ENCODE measurements at places on chromosomes 4 and X. TPM values are rescaled to one million over a fixed set of nuclear protein-coding genes. Genes with fewer than 3 reads are reported as not detected.
A peak's percentile ranks its signal among the peaks of the same experiment; 100 is the strongest.

The UNC5C gene
- total RNA-seq, result 3.1 TPM

The ARL9 gene
- total RNA-seq, result 0.19 TPM

The PRICKLE3 gene
- total RNA-seq, result 11.6 TPM

The PAGE5 gene
- total RNA-seq, result not detected

The RTL3 gene
- total RNA-seq, result not detected

The SPP1 gene
- total RNA-seq, result 5,484 TPM

The AFM gene
- not detected for total RNA-seq

The BMPR1B gene
- 4.1 TPM for total RNA-seq

The RIBC1 gene
- 2.5 TPM for total RNA-seq

The MSN gene
- 391 TPM for total RNA-seq

The PNMA3 gene
- total RNA-seq, result 1.7 TPM

The RHOXF2B gene
- not detected for total RNA-seq

The CLOCK gene
- total RNA-seq, result 28.9 TPM

The TXLNG gene
- 12.3 TPM for total RNA-seq

The HTATSF1 gene
- 36.8 TPM for total RNA-seq

The SHOX gene
- not detected for total RNA-seq

GRCh38 chrX:125710403-125711062 is 390.9 kb downstream of the TEX13C start:
- DNase-seq, result no peak

DNA sequence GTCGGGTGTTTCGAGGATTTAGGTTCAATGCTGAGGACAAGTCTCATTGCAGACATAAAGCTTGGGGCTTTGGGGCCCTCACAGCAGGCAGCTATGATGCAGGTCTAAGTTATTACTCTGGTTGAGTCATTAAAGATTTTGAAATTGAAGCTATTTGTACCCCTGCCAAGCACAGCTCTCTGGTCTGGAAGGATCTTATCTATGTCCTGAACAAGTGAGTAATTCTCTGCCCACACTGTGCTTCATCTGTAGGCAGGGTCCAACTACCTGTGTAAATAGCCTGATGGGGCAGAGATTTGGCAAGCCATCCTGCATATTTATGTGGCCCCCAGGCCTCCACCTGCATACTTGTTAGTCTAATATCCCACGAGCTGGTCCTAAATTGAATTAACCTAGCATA is 41.4 kb upstream of the MAGEA4 start:
- DNase-seq, result no peak

DNA sequence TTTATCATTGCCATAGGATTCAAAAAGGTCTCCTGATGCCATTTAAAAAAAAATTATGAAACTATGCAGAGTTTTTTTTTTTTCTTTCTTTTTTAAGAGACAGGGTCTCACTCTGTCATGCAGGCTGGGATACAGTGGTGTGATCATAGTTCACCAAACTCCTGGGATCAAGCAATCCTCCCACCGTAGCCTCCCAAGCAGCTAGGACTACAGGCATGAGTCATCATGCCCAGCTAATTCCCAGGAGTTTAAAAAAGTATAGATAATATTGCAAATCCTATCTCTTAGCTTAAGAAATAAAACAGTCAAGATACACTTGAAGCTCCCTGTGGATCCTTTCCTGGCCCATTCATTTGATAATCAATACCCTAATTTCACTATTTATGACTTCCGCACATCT is 58.6 kb upstream of the PRSS48 start:
- no peak for DNase-seq

DNA sequence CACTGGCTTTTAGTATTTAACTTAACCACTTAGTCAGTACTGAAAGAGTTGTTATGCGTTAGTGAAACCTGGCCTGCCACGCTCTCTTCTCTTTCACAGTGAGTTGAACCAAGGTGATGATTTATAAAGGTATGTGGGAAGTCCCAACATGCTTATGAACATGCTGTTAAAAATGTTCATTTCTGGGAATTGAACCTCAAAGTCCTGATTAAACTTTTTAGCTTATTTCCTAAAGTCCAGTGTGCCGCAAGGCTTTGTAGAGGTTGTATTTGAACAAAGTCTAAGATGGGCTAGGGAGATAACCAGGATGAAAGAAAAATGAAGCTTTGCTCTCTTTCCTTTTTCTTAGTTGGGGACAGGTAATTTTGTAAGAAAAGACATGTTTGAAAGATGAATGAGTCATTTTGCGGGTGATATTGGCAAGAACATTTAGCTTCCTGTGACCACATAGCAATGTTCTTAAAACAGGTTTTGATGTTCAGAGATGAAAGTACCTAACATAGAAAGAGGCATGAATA is 270.3 kb downstream of the DTHD1 start:
- no peak for DNase-seq

- DNase-seq, result no peak
Observed at GRCh38 chrX:135489542-135489941, 30.9 kb upstream of the INTS6L start.

- DNase-seq, result peak; percentile 24
Observed at GRCh38 chr4:6125103-6125651, 75.2 kb downstream of the JAKMIP1 start.

- no peak for DNase-seq
Observed at GRCh38 chrX:69024161-69024736, 141.0 kb downstream of the PJA1 start.

- DNase-seq, result peak; percentile 28
Observed at GRCh38 chr4:38868059-38868960, 704 bp downstream of the FAM114A1 start.

- no peak for DNase-seq
Observed at GRCh38 chr4:17846266-17846665, 35.5 kb downstream of the NCAPG start.

DNA sequence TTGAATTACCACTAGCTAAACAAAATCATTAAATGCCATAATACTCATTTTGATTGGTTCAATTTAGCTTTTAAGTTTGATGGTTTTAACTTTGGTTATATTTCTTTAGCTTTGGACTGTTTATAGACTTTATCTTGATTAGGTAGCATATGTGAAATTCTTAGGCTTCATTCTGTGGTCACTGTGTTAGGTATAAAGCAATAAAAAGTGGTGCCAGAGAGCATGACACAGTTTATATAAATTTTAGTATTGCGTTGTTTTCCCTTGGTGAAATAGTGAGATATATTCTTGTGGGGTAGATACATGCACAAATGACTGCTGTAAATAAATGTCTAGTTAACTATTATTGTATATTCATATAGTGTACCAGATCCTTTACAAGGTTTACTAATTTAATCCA is 474.2 kb upstream of the GRID2 start:
- DNase-seq, result no peak

DNA sequence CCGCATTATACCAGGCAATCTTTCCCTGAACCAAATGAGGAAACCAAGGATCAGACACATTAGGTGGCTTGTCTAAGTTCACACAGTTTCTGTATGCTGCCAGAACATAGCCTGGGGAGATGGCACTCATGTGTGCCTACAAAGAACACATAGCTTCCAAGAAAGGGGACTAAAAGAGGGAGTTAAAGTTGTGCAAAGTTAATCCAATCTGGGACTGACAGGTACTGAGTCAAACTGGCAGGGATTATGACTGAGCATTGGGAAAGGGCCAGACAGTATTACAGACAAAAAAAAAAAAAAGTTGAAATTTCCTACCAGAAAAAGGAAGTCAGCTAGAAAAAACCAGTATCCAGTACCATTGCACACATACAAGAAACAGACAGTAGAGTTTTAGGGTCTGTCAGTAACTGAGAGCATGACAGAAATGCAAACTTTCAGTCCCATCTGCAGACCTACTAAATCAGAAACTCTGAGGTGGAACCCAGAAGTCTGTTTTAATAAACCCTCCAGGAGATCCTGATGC is 37.2 kb downstream of the ADAMTS3 start:
- DNase-seq, result no peak

DNA sequence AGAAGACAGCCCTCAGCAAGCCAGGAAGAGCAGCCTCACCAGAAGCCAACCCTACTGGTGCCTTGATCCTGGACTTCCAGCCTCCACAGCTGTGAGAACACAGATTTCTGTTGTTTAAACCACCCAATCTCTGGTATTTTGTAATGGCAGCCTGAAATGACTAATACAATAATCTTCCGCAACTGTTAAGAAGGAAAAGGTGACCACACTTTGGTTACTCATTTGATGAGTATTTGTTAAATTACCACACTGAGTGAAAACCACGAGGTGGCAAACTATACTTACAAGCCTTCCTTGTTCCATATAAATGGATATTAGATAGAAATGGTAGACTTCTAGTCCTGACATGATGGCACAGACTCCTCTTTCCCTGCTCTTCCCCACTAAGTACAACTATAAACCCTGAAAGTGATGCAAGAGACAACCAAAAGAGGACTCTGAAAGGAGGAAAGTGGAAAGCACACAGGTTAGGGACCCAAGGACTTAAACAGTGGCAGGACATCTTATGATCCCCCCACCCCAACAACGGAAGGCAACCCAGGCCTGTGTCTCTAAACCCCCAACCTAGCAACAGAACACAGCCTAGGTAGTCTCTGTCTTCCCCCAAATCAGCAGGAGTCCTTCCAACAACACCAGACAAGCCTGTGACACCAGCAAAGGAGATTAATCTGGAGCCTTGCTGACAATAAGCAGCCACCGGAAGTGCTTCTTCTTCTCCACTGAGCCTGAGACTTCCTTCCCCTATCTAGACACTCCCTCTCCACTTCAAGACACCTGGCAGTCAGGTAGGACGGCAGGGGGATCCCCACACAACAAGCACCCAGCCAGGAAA is 12.3 kb downstream of the ZNF182 start:
- DNase-seq, result no peak

- peak; percentile 91 for DNase-seq
Observed at GRCh38 chrX:102155806-102156179, at the start of gene BEX5. TSS of gene BEX5 (minus strand) at chrX:102155977. CDS start at chrX:102154265, 1,712 bp downstream.

- no peak for DNase-seq
Observed at GRCh38 chr4:176883108-176883550, 90.4 kb upstream of the VEGFC start.

- DNase-seq, result no peak
Observed at GRCh38 chr4:48815483-48815882, 15.4 kb upstream of the OCIAD1 start.

DNA sequence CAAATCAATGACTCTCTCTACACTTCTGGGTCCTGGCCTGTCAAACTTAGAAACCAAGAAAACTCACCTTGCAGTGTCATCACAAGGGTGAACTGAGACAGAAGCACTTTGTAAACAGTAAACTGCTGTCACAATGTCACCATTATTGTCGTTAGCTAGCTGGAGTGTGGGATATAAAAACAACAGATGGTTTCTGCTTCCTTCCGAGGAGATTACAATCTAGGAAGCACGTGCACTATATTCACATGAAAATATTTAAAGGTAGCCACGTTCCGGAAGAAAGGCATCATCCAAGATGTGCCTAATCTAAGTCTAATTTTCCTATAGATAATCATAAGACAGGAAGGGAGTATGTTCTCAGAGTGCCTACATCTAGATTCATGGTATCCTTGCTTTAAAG is 64.7 kb upstream of the ACSL1 start:
- DNase-seq, result no peak

GRCh38 chrX:39633293-39633692 is 464.5 kb downstream of the BCOR start:
- DNase-seq, result no peak

- DNase-seq, result no peak
Observed at GRCh38 chrX:136623396-136623795, 24.6 kb upstream of the CD40LG start.

- DNase-seq, result no peak
Observed at GRCh38 chrX:140440876-140441275, 64.0 kb downstream of the SOX3 start.

- DNase-seq, result no peak
Observed at GRCh38 chr4:9804918-9805317, 23.5 kb downstream of the DRD5 start.

- no peak for DNase-seq
Observed at GRCh38 chr4:154119317-154119716, 330.4 kb upstream of the SFRP2 start.

- no peak for DNase-seq
Observed at GRCh38 chr4:5503336-5503936, 204.9 kb downstream of the EVC2 start.

GRCh38 chrX:150364347-150365050 is 1.4 kb downstream of the MAMLD1 start:
- DNase-seq, result peak; percentile 50

DNA sequence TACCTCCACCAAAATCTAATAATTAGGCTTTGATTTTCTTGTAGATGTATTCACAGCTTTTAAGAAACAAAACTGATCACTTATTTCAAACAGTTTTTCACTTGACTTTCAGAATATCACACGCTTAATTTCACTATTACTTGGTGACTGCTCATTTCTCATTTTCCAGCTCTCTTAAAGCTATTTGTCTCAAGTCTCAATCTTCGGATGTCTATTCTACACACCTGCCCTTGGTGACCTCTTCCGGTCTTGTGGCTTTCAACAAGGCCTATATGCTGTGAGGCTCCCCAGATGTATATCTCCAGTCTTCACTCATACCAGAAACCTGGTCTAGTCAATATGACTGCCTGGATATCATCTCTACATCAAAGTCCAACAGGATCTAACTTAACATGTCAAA is 34.9 kb upstream of the ANXA10 start:
- no peak for DNase-seq

DNA sequence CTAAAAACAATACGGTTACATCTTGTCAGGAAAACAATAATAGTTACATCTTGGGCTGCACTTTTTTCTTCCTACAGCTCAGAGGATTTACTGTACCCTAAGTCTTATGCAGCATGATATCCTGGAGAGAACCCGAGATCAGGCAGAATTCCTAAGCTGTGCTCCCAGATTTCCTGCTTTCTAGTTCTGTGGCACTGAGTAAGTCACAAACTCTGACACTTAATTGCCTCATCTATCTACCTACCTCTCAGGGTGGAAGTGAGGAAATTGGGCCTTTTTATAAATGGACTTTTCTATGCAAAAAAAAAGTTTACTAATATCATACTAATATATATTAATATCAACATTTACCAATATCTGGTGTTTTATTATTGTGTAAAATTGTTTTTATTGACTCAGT is 438.5 kb downstream of the INPP4B start:
- DNase-seq, result no peak

DNA sequence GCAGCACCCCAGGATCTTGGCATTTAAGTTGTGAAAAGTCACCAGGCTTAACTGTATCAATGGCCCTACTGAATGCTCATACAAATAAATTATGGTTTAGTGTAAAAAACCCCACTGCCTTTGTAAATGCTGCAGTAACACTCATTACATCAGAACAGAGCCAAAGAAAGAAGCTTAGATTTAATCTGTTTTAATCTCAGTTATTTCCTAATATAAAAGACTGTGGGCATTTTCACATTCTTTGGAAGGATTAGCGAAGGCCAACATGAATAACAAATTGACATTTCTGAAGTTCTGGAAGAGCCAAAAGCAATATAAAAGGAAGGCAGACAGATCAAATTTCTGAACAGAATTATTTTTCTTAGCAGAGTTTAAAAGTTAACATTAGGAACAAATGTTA is 140.0 kb upstream of the HCCS start:
- no peak for DNase-seq

DNA sequence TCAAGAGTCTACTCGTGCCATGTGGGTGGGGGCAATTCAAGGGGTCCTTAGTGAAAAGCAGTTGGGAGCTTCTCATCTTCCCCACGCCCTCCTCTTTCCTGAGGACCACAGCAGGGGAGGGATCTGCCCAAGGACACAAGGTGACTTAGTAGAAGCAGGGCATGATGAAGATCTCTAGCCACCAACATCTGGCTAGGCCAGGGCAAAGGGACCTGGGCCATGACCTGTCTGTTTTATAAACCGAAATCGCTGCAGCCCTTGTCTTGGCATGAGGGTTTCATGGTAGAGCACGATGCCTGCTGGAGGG is 5.1 kb downstream of the G6PD start:
- no peak for DNase-seq

GRCh38 chr4:7596918-7597606 is 162.3 kb upstream of the PSAPL1 start:
- DNase-seq, result no peak

- DNase-seq, result no peak
Observed at GRCh38 chrX:77917294-77917933, 6.9 kb downstream of the ATP7A start.

Data from kidney (tissue), 22 donors.